ENCODE measurements at places on chromosomes 6 and 20. TPM values are rescaled to one million over a fixed set of nuclear protein-coding genes. Genes with fewer than 3 reads are reported as not detected.

Gene SDCBP2
- 1.9 TPM for total RNA-seq

Gene SLC17A3
- not detected for total RNA-seq

Gene RFX6
- not detected for total RNA-seq

Gene PLG
- total RNA-seq = not detected

Gene HCRTR2
- total RNA-seq = not detected

Gene CPNE5
- total RNA-seq = 0.15 TPM

Gene MUC22
- total RNA-seq = not detected

Data from smooth muscle cell of trachea (primary cell).